ENCODE measurements at places on chromosomes 2 and 18.

GRCh38 chr2:191835539-191836350 is 11.1 kb downstream of the CAVIN2 start:
- DNase-seq: no peak

GRCh38 chr2:86393521-86394491 is 47.4 kb upstream of the KDM3A start:
- no peak for DNase-seq

- DNase-seq: no peak
Observed at GRCh38 chr2:206619011-206619410, 23.3 kb upstream of the FAM237A start.

DNA sequence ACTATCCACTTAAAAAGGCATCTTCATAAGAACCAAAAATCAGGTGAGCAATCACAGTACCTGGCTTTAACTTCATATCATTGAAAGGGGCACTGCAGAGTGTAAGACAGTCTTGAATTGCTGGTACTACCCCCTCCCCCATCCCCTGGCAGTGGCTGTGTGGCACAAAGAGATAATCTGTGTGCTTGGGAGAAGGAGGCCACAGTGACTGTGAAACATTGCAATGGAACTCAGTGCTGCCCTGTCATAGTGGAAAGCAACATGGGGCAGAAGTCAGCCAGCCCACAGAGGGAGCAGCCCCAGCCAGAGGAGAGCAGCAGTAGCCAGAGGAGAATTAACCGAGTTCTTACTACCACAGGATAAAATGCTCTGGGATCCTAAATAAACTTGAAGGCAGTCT is 45.3 kb upstream of the UGP2 start:
- no peak for DNase-seq

- DNase-seq: no peak
Observed at GRCh38 chr2:63051042-63051794, 588 bp downstream of the OTX1 start.

- no peak for DNase-seq
Observed at GRCh38 chr2:232263295-232263694, 115.3 kb upstream of the ALPP start.

DNA sequence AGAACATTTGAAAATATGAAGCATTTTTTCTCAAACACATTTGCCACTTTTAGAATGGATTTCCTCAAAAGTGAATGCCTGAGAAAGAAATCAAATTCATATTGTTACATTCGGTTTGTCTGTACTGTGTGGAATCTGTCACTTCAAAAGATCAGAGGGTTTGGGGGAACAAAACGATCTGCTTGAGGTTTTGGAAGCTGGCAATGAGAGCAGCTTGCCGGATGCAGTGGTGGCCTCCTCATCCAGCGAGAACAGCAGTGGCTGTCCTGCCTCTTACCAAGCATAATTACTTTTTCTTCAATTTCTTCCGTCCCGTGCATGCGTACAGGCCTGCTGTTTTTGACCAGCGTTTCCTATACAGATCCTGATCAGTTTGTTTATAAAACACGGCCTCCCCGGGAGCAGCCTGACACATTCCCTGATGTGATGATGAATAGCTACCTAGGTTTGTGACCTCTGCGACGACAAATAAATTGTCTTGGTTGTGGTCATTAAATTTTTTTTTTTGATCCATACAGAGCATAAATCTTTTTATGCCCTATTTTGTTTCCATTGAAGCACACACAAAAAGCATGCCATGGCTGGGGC is 45.2 kb downstream of the ITGA6 start:
- DNase-seq: no peak

- DNase-seq: no peak
Observed at GRCh38 chr2:211823886-211824479, 714.6 kb downstream of the ERBB4 start.

GRCh38 chr2:182043861-182044260 is 58.2 kb downstream of the PPP1R1C start:
- DNase-seq: no peak

GRCh38 chr2:223576873-223577272 is 25.3 kb downstream of the SCG2 start:
- DNase-seq: no peak

DNA sequence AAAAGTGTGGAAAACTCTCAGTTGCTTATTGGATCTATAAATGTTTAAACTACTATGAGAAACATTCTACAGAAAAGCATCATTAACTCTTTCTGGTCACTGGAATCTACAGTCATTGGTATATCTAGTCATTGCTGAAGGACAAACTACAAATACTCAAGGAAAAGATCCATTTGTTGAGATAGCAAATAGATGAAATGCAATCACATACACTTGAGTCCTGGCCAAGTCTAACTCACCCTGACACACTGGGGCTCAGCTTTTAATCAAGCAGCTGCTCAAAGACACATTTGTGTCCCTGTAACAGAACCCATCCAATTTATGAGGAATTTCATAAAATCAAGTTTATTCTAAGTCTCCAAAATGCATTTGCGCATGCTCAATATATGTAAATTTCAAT is 68.7 kb downstream of the CDH2 start:
- no peak for DNase-seq

GRCh38 chr2:147806846-147807245 is 38.0 kb upstream of the ACVR2A start:
- no peak for DNase-seq

GRCh38 chr2:79512442-79513401 is at the start of gene CTNNA2:
CTNNA2 (plus strand) TSS chr2:79513051.
- no peak for DNase-seq

- no peak for DNase-seq
Observed at GRCh38 chr2:230949966-230950873, 25.2 kb upstream of the GPR55 start.

- DNase-seq: no peak
Observed at GRCh38 chr2:195813421-195813820, 156.4 kb downstream of the SLC39A10 start.

DNA sequence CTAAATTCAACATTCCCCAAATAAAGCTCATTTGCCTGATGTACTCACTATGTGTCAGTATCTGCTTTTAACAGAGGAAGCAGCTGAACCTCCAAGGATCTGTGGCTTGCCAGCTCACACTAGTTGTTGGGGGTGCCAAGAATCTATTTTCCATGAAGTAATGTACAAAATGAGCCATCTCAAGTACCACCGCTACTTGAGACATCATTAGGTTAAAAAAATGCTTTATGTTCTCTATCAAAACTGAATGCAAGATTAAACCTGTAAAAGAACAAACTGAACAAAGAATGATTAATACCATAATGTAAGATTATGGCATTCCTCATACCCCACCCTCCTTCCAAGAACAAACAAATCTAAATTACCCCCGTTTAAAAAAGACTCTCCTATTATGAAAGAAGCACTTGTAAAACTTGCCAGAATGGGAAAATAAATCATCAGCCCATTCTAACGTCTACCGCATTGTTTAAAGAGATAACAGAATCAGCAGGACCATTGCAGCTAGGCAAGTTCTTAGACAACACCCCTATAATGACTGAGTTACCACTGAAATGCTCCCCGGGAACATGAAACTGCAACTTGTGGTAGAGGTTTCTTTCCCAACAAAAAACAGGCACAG is 471.6 kb downstream of the DLGAP1 start:
- no peak for DNase-seq

GRCh38 chr2:198371329-198371728 is 566.9 kb downstream of the PLCL1 start:
- no peak for DNase-seq

DNA sequence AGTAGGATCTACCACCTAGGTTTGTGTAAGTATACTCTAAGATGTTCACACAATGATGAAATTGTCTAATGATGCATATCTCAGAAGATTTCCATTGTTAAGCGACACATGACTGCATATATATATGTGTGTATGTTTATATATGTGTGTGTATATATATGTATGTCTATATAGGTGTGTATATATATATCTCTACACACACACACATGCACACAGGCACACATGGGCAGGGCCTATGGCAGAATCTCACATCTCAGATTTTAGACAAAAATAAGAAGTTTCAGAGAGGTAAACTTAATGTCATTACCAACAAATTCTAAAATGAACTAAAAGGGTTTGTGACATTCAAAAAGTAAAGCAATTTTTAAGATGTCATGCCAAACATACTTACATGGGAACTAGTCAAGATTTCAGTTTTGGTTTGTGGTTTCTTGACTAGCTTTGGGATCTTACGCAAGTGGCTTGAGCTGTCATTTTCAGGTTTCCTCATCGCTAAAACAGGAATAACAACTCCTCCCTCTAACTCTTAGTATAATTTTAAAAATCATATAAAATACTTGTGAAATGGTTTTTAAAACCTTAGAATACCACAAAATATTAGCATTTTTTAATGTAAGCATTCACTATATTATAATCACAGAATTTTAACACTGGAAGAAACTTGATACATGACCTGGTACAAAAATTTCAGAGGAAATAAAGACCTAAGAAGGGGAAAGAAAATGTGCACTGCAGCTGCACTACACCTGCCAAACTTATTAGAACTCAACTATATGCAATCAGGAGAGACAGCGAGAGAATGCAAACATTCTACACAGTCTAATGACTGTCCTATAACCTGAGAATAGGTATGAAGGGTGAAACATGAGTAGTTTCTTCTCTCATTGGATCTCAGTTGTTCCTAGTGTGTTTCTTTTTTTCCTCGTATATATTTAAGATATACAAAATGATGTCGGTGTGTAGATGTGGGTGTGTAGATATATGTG is 75.7 kb downstream of the TTC21B start:
- DNase-seq: no peak

DNA sequence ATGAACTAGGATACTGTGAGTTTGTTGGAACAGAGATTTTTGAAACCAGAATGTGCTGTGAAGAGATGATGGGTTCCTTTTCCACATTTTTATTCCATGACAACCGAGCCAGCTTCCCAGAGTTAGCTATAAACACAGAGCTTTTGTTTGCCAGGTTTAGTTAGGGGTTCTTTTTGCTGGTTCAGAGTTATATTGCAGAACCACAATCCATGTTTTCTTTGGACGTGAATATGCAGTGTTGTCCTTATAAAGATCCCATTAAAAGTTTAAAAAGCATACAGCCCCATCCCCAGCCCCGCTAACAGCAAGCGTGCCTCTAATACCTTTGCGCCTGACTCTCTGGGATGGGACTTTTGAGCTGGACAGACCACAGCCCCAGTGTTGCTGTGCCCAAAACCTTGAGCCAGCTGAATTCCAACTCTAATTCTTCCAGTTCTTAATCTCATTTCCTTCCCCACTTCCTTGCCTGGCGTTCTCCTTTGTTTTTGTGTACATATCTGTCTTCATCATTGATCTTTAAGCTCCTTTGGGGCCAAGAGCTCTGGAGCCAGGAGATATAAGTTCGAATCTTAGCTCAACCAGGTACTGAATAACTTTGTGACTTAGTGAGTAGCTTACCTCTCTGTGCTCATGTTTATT is 72.3 kb downstream of the SPATS2L start:
- no peak for DNase-seq

- no peak for DNase-seq
Observed at GRCh38 chr2:201833781-201834180, 27.4 kb downstream of the CDK15 start.

DNA sequence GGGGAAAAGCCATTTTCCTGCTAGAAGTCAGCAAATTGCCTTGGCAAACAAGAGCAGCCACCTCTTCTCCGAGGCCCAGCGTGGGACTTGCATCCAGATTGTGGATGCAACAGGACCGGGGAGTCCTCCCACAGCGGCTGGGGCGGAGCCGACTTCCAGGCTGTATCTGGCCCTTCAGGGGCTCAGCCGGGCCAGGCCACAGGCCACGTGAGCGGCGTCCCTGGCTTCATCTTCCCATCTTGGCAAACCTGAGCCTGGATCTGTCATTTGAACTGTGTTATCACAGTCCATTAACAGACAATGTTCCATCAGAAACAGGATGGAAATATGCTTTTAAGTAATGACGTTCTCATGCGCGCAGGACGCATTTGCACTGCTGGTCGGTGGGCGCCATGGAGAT is 483.5 kb upstream of the SALL3 start:
- DNase-seq: no peak

GRCh38 chr2:193279361-193279760 is 1084.6 kb upstream of the TMEFF2 start:
- no peak for DNase-seq

DNA sequence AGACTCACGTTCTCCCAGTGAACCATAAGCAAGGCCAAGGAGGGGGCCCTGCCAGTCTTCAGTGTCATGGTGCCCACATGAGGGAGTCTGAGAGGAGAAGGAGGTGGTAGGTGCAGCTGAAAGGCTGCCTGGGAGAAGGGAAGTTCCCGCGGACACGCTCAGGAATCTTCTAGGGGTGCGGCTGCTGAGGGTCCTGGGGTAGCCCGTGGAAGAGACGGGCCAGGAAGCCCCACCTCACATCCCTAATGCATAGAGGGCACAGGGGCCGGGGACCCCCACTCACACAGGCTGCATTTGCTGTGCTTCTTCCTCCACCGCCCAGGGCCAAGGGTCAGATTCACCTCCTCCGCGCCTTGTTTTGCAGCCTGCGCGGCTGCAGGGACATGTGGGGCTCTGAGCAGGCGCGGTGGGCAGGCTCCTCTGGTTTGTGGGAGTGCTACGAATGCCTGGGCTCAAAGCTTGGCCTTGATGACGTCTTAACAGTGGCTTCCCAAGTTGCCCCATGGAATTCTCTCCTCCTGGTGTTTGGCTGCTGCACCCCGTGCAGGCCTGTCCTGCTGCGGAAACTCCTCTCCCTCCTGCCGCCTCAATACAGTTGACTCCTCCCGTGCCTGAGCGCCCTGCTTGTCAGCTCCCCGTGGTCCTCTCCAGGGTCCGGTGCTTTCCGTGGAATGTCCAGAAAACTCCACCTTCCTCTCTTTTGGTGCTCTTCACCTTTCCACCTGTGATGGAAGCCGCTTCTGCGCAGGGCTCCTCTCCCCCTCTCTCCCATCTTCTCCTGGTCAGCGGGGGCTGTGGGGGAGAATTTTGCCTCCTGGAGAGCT is 95.7 kb downstream of the VAPA start:
- DNase-seq: no peak

- no peak for DNase-seq
Observed at GRCh38 chr2:129820908-129821307, 158.6 kb upstream of the RAB6C start.

GRCh38 chr2:28607730-28608499 is 112.1 kb downstream of the PLB1 start:
- no peak for DNase-seq

DNA sequence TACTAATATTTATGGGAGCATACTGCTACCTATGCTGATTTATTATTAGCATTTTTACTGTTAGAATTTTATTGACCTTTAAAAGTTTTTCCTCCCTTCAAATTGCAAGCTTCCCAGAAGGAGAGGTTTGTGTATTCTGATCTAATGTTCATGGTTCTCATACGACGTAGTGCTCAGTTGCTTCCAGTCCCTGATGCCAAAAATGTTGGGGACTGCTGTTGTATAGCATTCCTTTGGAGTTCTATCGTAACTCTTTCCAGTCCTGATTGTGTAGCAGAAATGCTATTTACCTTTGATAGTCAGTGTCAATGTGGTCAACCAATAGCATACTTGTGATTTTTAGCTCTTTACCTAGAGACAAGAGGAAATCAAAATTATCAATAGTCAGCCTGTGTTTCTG is 69.5 kb upstream of the ZSWIM2 start:
- DNase-seq: no peak

GRCh38 chr2:222296311-222296741 is 2.5 kb downstream of the PAX3 start:
- no peak for DNase-seq

GRCh38 chr2:172999641-173000386 is 75.8 kb upstream of the MAP3K20 start:
- DNase-seq: no peak

- DNase-seq: no peak
Observed at GRCh38 chr2:222242532-222242931, 56.3 kb downstream of the PAX3 start.

GRCh38 chr18:64288432-64288831 is 139.5 kb upstream of the LINC00305 start:
- DNase-seq: no peak

All from activated CD4-positive, alpha-beta T cell treated with anti-CD3 and anti-CD28 coated beads, Interleukin-2, amount 50 U/mL, for 1 hour (primary cell).